ENCODE measurements at places on chromosomes 5 and 9. TPM values are rescaled to one million over a fixed set of nuclear protein-coding genes. Genes with fewer than 3 reads are reported as not detected.

TPPP gene
- 1.8 TPM for polyA plus RNA-seq

CD14 gene
- 7.3 TPM for polyA plus RNA-seq

AK3 gene
- polyA plus RNA-seq: 47.5 TPM

CDH9 gene
- not detected for polyA plus RNA-seq

PDLIM7 gene
- polyA plus RNA-seq: 174 TPM

CACFD1 gene
- 4.4 TPM for polyA plus RNA-seq

COL27A1 gene
- polyA plus RNA-seq: 1.1 TPM

TMEM174 gene
- not detected for polyA plus RNA-seq

NUDT12 gene
- polyA plus RNA-seq: 6.2 TPM

LRRC70 gene
- polyA plus RNA-seq: 0.45 TPM

TLR4 gene
- 1.5 TPM for polyA plus RNA-seq

BBLN gene
- polyA plus RNA-seq: 27.8 TPM

ISL1 gene
- 0.03 TPM for polyA plus RNA-seq

PRRT1B gene
- not detected for polyA plus RNA-seq

C1QTNF2 gene
- polyA plus RNA-seq: 0.35 TPM

HTR4 gene
- polyA plus RNA-seq: not detected

OBP2B gene
- not detected for polyA plus RNA-seq

SPATA31D4 gene
- polyA plus RNA-seq: not detected

MARCHF3 gene
- polyA plus RNA-seq: 6.0 TPM

EPB41L4B gene
- polyA plus RNA-seq: 2.6 TPM

DAP gene
- 4.9 TPM for polyA plus RNA-seq

TRIO gene
- 19.4 TPM for polyA plus RNA-seq

ANKRD31 gene
- polyA plus RNA-seq: not detected

PKD2L2 gene
- 0.45 TPM for polyA plus RNA-seq

ARL14EPL gene
- polyA plus RNA-seq: 0.08 TPM

REEP5 gene
- polyA plus RNA-seq: 46.7 TPM

IL9 gene
- polyA plus RNA-seq: not detected

PPP3R2 gene
- not detected for polyA plus RNA-seq

ABITRAM gene
- 37.9 TPM for polyA plus RNA-seq
